Frontal cortex (tissue), 4 donors: ENCODE measurements at places on chromosomes 13 and 19. TPM values are rescaled to one million over a fixed set of nuclear protein-coding genes. Genes with fewer than 3 reads are reported as not detected.

PROZ gene
- not detected for total RNA-seq

KASH5 gene
- not detected for total RNA-seq

COQ8B gene
- 24.5 TPM for total RNA-seq

RCBTB1 gene
- total RNA-seq, result 15.5 TPM

F2RL3 gene
- total RNA-seq, result under 0.01 TPM

MIR17HG gene
- 42.8 TPM for total RNA-seq

DNA sequence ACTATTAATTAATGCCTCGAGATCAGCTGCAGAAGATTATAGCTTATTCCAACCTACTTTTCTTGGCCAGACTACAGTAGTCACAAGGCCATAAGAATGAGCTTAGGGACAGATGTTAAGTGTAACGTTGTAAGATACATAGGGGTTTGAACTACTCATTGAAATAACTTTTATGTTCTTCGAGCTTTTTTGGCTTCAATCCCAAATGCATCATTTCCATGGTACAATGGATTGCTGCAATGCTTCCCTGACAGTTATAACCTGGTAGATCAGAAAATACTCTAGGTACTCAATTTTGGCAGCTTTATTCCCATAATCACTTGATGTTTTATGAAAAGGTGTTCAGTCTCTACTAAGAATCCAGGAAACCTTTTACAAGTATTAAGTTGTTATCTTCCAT is 2216.7 kb upstream of the PCDH20 start:
- no peak for DNase-seq

GRCh38 chr19:5128251-5128935 is 159.5 kb downstream of the KDM4B start:
- peak; percentile 71 for DNase-seq

GRCh38 chr19:44304659-44305193 is at the start of gene ZNF235:
Gene ZNF235, minus strand, starts transcription at chr19:44305025. Its CDS starts 1,621 bp downstream, at chr19:44303404.
- DNase-seq, result peak; percentile 91

- peak; percentile 63 for DNase-seq
These were observed 7.5 kb upstream of the TM6SF2 start for GRCh38 chr19:19280561-19280960.

GRCh38 chr13:75860935-75861334 is 224.8 kb downstream of the LMO7 start:
- no peak for DNase-seq

- DNase-seq, result no peak
These were observed 843 bp downstream of the ZNF610 start for GRCh38 chr19:52336791-52337381.

DNA sequence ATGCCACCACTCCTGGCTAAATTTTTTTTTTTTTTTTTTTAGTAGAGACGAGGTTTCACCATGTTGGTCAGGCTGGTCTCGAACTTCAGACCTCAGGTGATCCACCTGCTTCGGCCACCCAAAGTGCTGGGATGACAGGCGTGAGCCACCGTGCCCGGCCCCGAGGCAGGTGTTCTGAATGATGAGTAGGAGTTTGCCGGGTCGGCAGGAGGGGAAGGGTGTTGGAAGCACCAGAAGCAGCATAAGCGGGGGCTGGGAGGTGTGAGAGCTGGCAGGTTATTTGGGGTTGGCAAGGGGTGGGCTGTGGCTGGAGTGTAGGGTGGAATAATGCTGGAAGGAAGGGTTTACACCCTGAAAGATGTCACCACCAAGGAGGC is 1.8 kb downstream of the SPPL2B start:
- no peak for DNase-seq

DNA sequence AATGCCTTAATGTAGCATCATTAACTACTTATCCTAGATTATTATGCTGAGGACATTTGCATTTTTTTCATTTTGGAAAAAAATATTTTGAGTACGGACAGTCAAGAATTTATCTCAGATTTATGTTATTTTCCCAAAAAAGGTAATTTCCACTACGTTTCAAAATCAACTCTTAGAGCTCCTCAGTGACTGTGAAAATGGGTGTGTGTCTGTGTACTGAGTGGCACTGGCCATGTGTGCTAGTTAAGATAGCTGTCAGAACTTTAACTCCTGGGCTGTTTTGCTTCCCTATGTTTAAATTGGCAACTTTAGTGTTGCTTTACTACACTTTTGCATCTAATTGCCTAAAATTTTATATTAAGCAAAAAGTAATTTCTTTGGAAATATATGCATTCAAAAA is 927.4 kb downstream of the EFNB2 start:
- DNase-seq, result no peak

GRCh38 chr13:41470196-41470595 is 12.8 kb downstream of the RGCC start:
- no peak for DNase-seq

GRCh38 chr19:488505-489417 is 7.5 kb upstream of the MADCAM1 start:
- peak; percentile 97 for DNase-seq

DNA sequence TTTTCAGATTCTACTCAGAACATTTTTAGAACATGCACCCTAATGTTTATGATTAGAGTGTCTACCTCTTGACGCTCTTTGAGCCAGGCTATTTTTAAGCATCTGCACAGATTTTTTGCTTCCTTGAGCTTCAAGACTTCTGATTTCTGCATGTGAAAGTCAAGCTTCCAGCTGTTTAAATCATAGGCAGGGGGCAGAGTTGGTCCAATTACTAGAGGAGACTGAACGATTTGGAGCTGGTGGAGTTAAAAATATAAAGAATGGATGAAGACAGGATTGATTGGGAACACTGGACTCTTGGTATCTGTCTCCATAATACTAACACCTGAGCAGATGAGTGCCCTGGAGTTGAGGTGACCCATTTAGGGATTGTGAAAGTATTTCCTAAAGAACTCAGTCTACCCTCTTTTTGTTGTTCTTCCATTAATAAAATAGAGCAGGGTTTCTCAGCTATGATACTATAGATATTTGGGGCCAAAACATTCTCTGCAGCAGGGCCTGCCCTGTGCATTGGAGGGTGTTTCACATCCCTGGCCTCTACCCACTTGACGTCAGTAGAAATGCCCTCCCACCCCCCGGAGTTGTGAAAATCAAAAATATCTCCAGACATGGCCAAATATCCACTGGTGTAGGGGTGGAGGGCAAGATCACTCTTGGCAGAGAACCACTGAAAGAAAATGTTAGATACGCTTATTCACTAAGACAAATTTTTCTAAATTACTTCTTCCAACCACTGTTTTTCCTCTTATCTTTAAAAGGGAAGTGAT is 160.1 kb downstream of the COG6 start:
- DNase-seq, result no peak

DNA sequence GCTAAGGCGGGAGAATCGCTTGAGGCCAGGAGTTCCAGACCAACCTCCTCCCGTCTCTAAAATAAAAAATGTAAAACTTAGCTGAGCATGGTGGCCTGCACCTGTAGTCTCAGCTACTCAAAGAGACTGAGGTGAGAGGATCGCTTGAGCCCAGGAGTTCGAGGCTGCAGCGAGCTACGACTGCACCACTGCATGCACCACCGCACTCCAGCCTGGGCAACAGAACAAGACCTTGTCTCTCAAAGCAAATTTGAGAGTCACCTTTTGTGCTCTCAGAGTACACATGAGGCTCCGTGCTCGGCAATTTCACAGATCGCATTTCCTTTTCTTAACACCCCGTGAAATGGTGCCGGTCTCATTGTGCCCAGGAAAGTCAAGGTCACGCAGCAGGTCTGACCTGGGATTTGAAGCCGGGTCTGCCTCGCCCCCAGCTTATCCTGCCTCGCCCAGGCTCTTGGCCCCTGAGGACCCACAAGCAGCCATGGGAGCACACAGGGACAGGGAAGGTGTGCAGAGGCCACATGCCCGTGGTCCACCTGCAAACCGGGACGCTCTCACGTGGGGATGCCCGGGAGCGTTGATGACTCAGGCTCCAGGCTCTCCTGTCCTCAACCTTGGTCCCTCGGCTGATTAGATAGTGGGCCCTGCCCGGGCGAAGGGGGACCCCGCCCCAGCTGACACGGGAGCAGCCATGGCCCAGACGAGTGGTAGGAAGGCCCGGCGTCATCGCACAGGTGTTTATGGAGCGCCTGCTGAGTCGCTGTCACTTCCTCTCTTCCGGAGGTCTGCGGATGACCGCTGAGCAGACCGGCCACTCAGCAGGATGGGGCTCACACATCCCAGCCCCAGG is 1.1 kb upstream of the SMIM24 start:
- no peak for DNase-seq

GRCh38 chr13:22252281-22252830 is 581.5 kb downstream of the FGF9 start:
- DNase-seq, result no peak

GRCh38 chr13:99749271-99750019 is 222.1 kb downstream of the ZIC5 start:
- DNase-seq, result no peak

GRCh38 chr19:5553892-5554291 is 13.9 kb downstream of the TINCR start:
- no peak for DNase-seq

DNA sequence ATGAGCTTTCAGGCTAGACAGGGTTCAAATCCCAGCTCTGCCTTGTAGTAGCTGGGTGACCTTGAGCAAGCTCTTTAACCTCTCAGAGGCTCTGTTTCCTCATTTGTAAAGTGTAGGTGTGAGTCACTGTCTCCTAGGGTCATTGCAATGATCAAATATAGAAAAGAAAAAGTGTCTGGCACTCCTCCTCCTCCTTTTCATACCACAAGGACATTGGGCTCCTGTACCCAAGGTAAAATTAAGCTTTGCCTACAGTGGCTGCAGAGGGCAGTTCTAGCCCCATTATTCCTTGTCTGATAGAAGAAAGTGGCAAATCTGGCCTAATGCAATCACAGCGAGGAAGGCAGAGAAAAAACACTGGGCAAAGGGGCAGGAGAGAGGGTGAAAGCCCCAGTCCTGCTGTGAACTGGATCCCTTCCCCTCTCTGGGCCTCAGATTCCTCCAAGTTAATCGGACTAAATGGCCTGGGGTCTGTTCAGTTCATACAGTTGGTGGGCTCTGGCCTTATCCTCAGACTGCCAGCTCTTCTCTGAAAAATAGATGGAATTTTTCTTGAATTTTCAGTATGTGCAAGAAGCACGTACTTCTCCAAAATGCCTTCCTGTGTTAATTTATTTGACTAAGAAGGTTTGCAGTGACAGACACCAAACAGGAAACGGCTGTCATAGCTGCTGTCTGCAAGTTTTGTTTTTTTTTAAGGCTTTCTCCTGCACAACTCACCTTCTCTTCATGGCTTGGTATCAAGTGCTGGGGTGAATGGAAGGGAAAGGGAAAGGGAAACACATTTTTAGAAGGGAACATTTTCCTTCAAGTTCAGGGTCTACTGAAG is 35.3 kb downstream of the RGCC start:
- no peak for DNase-seq

DNA sequence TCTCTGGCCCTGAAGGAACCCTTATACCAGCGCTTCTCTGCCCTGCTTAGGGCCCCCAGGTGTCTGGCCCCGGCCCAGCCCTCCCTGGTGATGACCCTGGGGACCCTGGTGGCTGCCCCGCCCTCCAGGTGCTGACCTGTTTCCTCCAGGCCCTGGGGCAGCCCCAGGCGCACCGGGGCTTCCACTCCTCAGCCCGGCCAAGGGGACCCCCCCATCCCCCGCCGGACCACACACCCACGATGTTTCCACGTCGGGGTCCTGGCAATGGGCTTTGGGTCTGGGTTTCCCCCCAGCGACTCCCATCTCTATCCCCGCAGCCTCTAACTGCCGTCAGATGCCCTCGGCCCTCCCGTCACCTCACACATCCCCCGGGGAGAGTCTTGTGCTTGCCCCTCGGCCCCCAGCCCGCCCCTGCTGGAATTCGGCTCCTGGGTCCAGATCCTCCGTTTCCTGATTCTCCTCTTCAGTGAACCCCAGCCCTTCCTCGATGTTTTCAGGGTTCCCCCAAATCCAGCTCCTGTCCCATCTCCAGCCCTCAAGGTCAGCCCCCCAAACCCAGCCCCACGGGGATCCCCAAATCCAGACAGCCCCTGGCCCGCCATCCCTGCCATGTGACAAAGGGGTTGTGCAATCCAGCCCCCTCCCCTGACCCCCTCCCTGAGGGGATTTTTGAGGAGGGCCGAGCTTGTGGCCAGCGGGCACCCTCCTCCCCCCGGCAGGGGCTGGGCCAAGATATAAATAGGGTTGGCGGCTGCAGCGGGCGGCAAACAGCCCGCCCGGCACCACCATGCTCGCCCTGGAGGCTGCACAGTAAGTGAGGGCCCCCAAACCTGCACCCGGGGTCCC is at the start of gene SPIB:
Gene SPIB, plus strand, starts transcription at position 763 of the 846 bp plus-strand sequence. Its CDS starts 25 bp downstream, at position 788.
- DNase-seq, result no peak
